ENCODE measurements at places on chromosomes 13 and 19.

DNA sequence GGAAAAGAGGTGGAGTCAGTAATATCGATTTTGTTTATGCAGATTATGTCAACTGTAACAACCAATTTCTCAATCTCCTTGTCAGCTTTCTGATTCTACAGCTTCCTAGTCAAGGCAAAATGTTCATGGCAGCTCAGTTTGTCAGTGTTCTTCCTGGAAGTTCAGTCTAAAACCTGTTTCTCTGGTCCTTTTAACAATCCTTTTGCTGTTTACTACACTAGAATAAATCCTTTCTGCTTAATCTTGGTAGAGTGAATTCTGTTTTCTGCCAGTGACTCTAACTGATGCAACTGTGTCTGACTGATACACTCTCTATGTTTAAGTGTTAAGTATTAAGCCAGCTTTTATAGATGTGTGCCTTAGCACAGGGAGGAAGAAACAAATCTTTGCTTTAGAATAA is 516.9 kb upstream of the KLF12 start:
- DNase-seq = no peak

DNA sequence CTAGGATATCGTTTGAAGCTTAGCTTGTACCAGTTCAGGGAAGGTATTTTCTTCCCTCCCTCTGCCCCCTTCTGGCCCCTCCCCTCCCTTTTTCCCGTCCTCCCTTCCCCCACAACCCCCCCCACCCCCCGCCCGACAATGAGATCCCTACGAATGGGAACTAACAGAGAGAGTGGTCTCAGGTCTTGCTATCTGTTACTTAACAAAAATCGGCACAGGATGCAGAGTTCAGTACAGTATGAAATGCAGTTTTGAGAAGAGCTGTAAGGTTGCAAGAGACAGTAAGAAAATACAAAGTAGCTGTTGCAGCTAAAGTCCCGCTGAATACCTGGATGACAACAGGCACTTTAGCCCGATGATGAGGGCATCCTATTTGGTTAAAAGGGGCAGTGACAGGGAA is 3.1 kb upstream of the DACH1 start:
- DNase-seq = no peak

DNA sequence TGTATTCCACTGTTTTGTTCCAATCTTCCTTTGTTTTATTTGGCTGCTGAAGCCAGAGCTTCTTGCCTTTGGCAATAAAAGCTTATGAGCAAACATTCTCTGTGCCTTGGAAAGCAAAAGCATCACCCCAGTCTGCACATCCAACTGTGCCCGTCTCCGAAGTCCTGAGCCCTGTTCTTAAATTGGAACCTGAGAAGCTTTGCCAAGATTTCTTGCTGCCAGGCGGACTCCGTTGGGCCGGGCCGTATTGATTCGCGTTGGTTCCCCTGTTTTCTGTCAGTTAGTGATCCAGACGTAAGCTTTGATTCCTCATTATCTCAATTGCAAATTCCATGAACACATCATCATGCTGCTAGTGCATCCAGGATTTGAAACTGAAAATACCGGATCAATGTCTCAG is 793.0 kb downstream of the OLFM4 start:
- DNase-seq = no peak

- no peak for DNase-seq
Measured at GRCh38 chr19:17860331-17860992, 752 bp downstream of the RPL18A start.

Data from activated naive CD4-positive, alpha-beta T cell treated with Interleukin-2 at 50 U/mL for 16 hours (primary cell).